ENCODE measurements at places on chromosomes 5 and 9.

GRCh38 chr5:31954091-31954490 is 220.0 kb downstream of the GOLPH3 start:
- DNase-seq, result no peak

GRCh38 chr9:96256800-96257199 is 45.2 kb downstream of the HSD17B3 start:
- DNase-seq, result no peak

GRCh38 chr5:13659391-13659790 is 285.1 kb downstream of the DNAH5 start:
- no peak for DNase-seq

- DNase-seq, result no peak
Measured at GRCh38 chr9:136107155-136107952, 11.3 kb downstream of the TMEM250 start.

GRCh38 chr5:68214482-68215207 is 911 bp upstream of the PIK3R1 start:
- DNase-seq, result peak; percentile 56

DNA sequence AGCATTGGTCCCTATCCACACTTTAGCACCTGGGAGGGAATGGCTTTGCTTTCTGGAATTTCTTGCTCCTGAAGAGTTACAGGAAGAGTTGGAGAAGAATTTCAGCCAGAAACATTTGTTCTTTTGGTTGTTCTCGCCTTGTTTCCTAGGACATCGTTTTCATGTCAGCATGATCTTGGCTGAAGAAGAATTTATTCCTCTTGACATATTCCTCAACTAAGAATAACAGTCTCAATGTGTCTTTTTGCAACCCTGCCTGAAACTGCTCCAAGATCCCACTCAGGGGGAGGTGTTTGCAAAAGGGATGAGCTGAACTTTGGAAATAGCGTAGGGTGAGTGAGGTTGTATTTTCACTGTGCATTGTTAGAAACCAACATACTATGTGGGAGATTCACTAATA is 26.1 kb downstream of the MAMDC2 start:
- no peak for DNase-seq

- DNase-seq, result no peak
Measured at GRCh38 chr9:5531101-5531882, 21.0 kb downstream of the PDCD1LG2 start.

- DNase-seq, result no peak
Measured at GRCh38 chr9:117074342-117074662, 340.6 kb downstream of the ASTN2 start.

DNA sequence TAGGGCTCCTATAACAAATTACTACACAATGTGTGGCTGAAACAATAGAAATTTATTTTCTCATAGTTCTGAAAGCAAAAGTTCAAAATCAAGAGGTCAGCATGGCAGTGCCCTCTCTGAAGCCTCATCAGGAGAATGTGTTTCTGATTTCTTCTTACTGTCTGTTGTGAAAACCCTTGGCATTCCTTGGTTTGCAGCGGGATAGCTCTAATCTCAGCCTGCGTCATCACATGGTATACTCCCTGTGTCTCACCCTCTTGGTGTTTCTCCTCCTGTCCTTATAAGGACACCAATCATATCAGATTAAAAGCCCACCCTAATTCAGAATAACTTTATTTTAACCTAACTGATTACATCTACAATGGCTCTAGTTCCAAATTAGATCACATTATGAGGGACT is 87.5 kb upstream of the CDH9 start:
- no peak for DNase-seq

- no peak for DNase-seq
Measured at GRCh38 chr5:135141303-135142268, 107.6 kb upstream of the PITX1 start.

DNA sequence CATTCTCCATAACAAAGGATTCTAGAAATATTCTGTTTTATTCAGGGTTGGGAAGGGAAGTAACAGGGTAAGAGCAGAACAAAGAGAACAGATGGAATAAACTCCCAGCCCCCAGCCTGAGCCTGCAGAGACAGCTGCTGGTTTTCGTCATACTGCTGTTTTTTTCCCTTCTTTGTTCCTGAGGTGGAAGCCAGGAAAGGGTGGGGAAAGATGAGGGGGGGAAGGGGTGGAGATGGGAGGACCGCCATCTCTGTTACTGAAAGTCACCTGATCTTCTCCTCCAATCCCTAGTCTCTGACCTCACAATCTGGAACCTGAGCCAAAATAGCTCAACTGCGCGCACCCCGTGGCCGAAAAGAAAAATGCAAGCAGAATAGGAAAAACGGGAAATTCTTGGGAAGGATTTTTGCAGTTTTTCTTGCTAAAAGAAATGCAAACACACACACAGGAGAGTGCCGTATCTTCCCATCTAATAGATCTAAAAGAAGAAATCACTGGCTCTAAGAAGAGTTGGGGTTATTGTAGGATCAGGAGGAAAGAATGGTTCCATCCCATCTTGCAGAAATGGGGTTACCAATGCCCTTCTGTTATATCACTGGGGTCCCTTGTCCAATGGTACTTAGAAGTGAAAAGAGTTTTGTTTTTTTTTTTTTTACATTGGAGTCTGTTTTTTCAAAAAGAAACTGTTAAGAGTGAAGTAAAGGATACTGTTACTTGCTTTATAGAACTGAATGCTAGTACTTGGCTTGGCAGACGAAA is 57.9 kb downstream of the DIAPH1 start:
- DNase-seq, result no peak

- no peak for DNase-seq
Measured at GRCh38 chr5:60835554-60835953, 8.5 kb downstream of the ELOVL7 start.

DNA sequence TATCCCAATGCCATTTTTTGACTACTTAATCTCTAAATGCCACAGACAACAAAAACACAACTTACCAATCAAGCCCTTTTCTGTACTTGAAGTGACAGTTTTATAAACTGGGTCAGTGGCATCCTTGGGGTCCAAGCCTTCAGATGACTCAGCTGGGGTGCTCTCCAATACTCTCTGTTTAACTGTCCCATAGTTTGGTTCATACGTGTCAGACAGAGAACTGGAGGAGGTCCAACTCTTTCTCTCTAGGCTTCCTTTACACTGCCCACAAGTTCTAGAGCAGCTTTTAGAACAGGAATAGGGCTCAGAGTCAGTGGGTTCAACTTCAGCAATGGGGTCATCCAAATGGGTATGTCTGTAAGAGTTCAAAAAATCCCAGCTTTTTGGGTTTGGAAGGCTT is 166.9 kb downstream of the CDC42SE2 start:
- DNase-seq, result no peak

- DNase-seq, result no peak
Measured at GRCh38 chr5:173778152-173778782, 109.9 kb upstream of the CPEB4 start.

GRCh38 chr9:14021871-14022525 is 291.9 kb downstream of the NFIB start:
- DNase-seq, result no peak

- DNase-seq, result no peak
Measured at GRCh38 chr5:137194300-137194699, 304.8 kb downstream of the SPOCK1 start.

DNA sequence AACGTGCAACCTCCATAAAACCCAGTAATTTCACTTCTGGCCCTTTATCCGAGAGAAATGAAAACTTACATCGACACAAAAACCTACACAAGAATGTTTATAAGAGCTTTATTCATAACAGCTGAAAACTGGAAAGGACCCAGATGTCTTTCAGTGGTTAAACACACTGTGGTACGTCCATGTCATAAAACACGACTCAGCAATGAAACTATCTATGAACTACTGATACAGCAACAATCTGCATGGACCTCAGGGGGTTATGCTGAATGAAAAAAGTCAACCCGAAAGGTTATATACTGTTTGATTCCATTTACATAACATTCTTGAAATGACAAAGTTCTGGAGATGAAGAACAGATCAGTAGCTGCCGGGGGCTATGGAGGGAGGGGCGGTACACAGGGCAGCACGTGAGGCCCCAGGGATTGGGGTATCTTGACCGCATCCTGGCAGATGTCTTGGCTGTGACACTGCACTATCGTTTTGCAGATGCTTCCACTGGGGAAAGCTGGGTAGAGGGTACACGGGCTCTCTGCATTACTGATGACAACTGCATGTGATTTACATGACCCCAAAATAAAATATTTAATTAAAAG is 4.1 kb downstream of the CCDC127 start:
- DNase-seq, result no peak

GRCh38 chr5:152932621-152933020 is 527.5 kb upstream of the NMUR2 start:
- no peak for DNase-seq

DNA sequence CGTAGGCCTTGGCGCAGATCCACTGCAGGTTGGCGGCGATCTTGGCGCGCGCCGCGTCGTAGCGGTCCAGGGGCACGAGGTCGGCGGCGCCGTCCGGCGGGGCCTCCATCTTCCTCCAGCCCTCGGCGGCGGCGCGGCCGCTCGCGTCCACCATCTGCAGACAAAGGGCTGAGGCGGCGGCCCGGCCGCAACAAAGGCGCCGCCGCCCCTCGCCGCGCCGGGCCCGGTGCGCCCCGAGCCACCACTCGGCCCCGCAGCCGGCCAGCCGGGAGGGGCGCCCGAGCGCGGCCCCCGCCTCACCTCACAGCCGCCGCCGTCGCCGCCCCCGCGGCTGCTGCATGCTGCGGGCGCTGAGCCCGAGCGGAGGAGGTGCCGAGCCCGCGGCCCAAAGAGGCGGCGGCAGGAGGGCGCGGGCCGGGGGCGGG is 328 bp downstream of the CAMSAP1 start:
- DNase-seq, result no peak

GRCh38 chr9:136996361-136997292 is at the start of gene CLIC3:
TSS of gene CLIC3 (minus strand) at chr9:136996568. CDS start at chr9:136996543, 25 bp downstream.
- peak; percentile 29 for DNase-seq

- no peak for DNase-seq
Measured at GRCh38 chr9:74138182-74138581, 359.0 kb upstream of the RORB start.

DNA sequence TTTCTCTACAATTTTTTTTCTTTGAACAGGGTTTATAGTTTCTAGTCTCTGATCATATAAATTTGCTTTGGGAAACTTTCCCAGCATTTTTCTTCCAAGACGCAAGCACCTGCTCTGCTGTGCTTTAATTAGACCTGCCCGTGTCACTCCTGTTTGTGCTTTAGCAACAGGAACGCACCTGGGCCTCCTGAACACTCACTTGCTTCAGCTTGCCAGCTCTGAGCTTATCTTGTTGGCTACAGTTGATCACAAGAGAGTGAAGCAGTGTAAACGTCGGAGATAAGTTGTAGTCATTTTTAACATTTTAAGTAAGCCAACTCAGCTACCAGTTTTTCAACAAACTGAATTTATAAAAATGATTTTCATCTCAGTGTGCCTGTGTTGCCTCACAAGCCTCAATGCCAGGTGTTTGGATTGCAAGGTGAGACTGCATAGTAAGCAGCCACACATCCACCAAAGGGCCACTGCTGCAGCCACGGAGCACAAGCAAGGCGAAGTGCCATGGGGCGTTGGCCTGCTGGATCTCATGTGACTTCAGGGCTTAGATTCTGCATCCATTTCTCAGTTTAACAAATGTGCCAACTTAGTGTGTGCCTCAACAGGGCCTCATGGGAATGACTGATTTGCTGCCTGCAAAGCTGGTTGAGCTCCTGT is 166.9 kb downstream of the TRIO start:
- no peak for DNase-seq

DNA sequence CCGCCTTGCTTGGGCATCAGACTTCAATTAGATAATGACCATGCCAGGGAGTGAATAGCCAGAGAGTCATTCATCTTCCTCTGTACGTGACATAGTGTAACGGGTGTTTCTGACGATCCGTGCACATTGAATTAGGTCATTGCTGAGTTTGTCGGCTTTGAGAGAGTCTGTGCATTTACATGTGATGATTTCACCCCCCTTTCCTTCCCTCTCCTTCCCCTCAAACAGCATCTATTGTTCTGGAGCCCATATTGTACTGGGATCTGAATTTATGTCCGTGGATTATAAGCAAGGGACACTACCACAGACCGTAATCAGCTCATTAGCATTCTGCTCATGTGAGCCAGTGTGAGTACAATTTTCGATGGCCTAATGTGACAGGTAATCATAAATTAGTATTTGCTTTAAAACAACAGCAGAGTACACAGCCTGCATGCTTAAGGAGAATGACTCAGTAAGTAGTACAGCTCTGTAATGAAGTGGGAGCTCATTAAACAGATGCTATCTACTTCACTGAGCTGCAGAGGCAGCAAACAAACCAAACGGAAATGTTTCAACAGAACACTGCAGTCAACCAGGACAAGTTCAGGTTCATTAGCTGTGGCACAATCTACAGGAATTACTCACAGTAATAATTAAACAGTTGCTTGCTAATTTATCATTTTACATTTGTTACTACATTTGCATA is 302.1 kb downstream of the CSNK1G3 start:
- no peak for DNase-seq

DNA sequence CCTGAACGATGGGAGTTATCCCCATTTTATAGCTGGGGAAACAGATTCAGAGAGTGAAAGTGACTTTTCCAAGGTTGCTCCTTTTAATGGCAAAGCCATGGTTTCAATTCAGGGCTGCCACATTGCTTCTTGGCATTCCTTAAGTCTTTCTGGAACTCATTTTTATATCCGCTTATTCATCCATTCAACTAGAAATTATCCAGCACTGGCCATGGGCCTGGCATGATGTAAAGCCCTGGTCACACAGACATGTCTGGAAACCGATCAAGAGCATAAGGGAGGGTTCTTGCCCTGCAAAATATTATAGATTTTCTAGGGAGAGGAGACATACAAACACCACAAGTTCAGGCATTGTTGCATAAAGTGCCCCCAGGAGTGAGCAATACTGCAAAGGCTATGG is 43.0 kb upstream of the COL15A1 start:
- no peak for DNase-seq

GRCh38 chr5:173278172-173278571 is 43.2 kb upstream of the NKX2-5 start:
- no peak for DNase-seq

GRCh38 chr9:120715389-120715924 is 1.2 kb upstream of the MEGF9 start:
- DNase-seq, result no peak
